ENCODE measurements at places on chromosomes 6 and 20.

- no peak overlapping the region for H3K27ac ChIP-seq
- no peak for DNase-seq
- H3K4me3 ChIP-seq: no peak overlapping the region
- H3K4me1 ChIP-seq: no peaks in the 10 kb centered on the region
- no peaks in the 10 kb centered on the region for H3K27me3 ChIP-seq
Measured at GRCh38 chr6:159642481-159642880, 50.6 kb downstream of the SOD2 start.

DNA sequence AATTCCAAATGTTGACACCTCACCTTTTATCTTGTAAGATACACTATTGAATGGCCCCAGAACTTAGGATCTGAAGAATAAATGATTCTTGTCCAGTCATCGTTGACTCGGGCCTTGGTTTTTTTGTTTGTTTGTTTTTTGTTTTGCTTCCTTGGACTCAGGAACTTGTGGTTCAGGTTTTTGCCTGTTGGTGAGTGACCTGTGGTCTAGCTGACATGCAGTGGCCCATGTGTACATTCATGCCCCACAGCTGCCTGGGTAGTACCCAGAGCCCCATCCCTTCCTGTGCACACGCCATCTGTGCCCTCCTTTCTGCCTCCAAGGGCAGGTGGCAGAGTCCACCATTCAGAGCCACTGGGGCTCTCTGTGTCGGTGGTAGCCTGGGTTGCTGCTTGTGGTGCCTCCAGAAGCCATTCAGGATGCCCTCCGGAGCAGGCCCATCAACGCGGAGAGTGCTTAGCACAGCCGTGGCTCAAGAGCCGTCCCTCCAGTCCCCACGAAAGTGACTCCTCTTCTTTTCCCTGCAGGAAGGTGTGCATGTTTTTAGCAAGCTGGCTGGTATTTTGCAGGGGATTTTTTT, 85.9 kb downstream of the SYNJ2 start:
- no peak overlapping the region for H3K27ac ChIP-seq
- H3K4me3 ChIP-seq: no peak overlapping the region
- no peaks in the 10 kb centered on the region for H3K4me1 ChIP-seq

GRCh38 chr6:53496797-53497375, 48.0 kb downstream of the GCLC start:
- H3K4me3 ChIP-seq: no peak overlapping the region
- no peaks in the 10 kb centered on the region for H3K4me1 ChIP-seq
- H3K36me3 ChIP-seq: peaks cover 19% of the 10 kb centered on the region
- H3K27ac ChIP-seq: no peak overlapping the region

DNA sequence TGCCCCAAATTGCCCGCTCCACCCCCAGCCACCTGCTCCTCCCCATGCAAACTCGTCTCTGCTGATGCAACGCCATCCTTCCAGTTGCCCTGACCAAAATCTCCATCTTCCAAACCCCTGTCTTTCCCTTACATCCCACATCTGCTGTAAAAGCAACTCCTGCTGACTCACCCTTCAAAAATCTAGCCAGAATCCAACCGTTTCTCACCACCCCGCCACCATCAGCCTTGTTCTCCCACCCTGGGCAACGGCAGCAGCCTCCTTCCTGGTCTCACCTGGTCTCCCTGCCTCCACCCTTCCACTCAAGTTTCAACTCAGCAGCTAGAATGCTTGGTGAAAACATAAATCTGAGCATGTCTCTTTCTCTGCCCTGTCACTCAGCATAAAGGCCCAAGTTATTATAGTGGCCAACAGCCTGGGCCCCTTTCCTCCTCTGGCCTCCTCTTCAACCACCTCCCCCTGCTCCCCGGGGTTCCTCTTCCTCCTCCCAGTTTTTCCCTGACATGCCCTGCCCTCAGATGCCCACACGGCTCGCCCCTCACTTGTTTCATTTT, 7.2 kb upstream of the SYNJ2 start:
- H3K27ac ChIP-seq: no peak overlapping the region
- DNase-seq: no peak
- H3K27me3 ChIP-seq: no peaks in the 10 kb centered on the region
- no peaks in the 10 kb centered on the region for H3K36me3 ChIP-seq

DNA sequence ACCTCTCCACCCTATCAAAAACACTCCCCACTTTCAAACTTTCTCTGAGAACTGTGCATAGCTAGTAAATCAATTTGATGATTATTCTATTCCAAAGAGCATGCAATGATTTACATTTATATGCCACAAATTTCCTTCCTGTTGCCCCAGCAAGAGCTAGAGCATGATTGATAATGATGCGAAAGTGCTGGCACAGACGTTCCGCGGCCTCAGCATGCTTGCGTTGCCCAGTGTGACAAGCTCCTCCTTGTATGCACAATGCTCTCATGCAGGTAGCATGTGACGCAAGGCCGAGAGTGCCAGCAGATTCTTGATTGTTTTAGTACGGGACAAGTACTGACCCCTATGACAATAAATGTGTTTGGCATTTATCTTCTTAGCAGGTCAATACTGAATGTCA, 696.3 kb upstream of the SLC35B3 start:
- H3K36me3 ChIP-seq: no peaks in the 10 kb centered on the region
- no peaks in the 10 kb centered on the region for H3K4me1 ChIP-seq
- no peak overlapping the region for H3K4me3 ChIP-seq
- no peaks in the 10 kb centered on the region for H3K27me3 ChIP-seq

DNA sequence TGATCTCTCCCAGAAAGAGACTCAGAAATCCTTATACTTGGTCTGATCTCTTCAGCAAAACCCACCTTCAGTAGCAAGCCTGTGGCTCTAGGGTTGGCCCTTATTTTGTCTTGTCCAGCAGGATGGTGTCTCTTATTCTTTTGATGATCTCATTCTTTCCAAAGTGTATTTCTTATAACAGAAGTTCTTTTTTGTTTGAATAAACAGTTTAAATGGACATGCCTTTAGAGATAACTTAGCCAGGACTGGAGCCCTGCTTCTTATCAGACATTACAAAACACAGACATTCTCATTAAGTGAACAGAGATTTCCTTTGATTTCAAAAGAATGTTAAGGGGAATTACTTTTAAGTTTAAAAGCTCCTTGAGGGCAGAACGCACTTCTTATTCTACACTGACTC, 31.7 kb downstream of the KCNS1 start:
- no peaks in the 10 kb centered on the region for H3K27me3 ChIP-seq
- DNase-seq: no peak
- no peaks in the 10 kb centered on the region for H3K36me3 ChIP-seq
- no peak overlapping the region for H3K27ac ChIP-seq

- no peak overlapping the region for H3K4me3 ChIP-seq
- no peaks in the 10 kb centered on the region for H3K4me1 ChIP-seq
- H3K27ac ChIP-seq: no peak overlapping the region
- H3K27me3 ChIP-seq: no peaks in the 10 kb centered on the region
Measured at GRCh38 chr6:138897031-138897430, 91.0 kb downstream of the REPS1 start.
